Amygdala (tissue), 56 donors: ENCODE measurements at places on chromosomes 16 and 17.

GRCh38 chr16:48433116-48433849 is 48.1 kb upstream of the SIAH1 start:
- DNase-seq: no peak

- DNase-seq: no peak
Observed at GRCh38 chr17:77392376-77393273, 251.9 kb downstream of the SEC14L1 start.

DNA sequence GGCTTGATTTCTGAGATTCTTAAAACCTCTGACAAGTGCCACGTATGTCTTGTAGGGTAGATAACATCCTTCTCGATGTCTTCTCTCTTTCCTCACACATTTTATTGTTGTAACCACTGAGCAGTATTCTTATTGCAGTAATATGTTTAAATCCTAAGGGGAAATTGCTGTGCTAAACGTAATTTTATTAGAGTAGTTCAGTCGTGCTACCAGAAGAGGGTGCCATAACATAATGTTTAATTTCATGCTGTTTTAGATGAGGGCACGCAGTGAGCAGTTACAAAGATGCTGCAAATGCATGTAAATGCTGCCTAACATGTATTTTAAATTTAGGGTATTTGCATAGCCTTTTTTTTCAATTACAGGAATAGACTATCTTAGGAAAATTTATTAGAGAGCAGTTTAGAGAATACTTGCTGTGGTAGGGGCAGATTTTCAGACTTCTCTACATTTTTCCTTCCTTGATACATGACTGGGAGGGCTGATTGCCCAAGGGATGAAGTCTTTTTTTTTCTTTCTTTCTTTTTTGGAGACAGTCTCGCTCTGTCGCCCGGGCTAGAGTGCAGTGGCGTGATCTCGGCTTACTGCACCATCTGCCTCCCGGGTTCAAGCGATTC is 51.7 kb downstream of the GAN start:
- DNase-seq: no peak

DNA sequence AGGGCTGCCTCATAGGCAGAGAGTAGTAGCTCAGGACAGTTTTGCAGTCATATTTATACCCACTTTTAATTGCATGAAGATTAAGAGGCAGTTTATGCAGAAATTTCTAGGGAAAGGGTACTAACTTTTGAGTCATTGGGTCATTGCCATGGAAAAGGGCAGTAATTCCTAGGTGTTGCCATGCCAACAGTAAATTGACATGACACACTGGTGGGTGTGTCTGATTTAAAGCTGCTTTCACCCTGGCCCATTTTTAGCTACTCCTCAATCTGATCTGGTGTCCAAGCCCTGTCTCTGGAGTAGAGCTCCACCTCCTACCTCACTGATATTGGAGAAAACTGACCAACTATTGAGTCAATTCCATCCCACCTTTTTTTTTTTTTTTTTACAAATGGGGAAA is 161.5 kb upstream of the ZKSCAN2 start:
- DNase-seq: no peak
